ENCODE measurements at places on chromosomes 2 and 18.

DNA sequence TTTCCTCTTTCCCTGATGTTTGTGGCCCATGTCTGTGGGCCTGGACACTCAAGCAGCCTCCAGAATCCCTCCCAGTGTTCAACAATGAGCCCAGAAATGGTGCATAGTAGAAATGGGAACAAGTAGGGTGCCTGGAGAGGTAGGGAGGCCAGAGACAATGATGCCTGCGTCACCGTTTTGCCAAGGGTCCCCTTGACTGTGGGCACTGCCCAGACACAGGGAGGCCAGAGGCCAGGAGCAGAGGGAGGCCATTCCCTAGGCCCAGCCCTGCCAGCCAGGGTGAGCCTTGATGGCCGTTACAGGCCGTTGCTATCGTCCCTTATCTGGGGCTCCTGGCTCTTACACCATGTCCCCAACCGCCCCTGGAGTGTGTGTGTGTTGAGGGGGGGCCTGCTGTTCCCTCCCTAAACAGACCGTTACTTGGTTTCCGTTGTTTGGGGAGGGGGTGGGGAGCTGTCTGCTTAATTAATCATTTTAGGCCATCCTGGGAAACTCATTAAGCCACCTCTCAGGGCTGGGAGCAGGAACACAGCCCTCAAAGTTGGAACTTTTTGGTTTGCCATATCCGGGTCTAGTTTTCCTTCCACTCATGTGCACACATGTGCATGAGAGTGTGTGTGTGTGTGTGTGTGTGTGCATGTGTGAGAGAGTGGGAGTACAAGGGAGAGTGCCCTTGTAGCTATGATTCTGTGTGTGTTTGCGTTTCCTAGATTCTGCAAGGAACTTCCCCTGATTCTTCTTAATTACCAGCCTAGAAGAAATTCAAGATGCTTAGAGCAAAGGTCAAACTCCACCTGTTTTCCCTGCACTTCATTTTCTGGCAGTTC, 135.2 kb upstream of the HAAO start:
- no peak for DNase-seq

DNA sequence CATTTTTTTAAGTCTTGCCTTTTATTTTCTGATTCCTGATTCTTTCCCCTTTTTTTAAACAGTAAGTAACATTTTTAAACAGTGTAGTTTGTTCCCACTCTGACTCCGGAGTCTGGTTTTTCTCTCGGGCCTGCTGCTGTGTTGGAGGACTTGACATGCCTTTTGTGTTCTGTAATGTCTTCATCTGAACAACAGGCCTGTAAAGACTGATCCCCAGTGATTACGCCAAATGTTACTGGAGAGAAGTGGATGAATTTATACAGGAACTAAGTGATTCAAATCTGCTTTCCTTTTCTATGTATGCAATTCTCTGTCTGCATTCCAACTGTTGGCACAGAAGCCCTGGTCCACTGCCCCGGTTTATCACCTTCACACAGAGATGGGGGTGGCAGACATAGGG, 54.3 kb upstream of the RMDN2 start:
- no peak for DNase-seq

DNA sequence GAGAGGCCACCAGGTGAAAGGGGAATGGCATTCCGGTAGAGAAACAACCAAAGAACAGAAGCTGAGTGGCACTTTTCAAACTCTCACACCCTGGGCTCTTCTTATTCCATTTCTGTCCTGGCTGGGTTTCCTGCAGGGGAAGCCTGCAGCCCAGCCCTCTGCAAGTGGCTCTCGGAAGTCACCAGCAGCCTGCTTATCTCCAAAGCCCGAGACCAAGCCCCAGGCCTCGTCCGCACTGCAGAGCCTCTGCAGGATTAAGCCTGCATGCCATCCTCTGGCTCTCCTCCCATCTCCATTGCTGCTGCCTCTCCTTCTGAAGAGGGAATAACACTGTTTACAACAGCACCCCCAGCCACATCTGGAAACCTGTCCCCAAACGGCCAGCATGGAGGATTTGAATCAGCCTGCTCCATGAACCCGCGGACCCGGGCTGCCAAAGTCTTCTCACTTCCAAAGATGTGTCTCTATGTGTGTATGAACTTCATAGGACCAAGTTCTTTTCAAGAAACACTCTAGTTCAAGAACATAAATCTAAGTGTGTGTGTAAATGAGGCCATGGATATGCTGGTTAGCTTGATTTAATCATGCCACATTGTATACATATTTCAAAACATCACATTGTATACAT, 54.2 kb downstream of the DIPK1C start:
- DNase-seq: no peak

DNA sequence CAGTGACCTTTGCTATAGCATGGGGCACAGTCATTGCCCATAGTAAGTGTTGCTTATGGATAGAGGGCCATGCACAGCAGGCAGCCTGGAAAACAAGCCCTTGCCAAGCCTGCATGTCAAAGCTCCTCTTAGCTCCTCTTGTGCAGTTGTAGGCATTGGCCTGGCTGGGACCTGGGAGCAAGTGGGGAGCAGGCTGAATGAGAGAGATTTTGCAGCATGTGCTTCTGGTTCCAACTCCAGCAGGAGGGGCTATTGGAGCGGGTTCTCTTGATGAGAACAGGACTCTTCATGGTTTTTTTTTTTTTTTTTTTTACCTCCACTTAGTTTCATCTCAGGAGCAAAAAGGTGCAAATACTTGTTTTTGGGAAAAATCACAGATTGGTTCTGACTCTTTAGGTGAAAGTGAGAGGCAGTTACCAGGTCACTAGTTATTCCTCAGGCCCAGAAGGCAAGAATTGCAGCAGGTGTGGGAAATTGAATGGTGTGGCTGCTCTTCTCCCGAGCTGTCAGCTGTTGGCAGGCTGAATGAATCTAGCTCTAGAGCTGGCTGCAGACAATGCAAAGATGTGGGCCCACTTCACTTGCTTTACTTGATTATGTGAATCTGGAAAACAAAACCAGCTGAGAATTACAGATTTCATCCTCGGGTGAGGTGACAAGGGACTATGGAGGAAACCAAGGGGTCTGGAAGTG, 95.9 kb downstream of the MAP4K4 start:
- DNase-seq: no peak

- DNase-seq: no peak
Measured at GRCh38 chr2:85393836-85394235, 16.3 kb downstream of the CAPG start.
